ENCODE measurements at places on chromosomes 2 and 18. TPM values are rescaled to one million over a fixed set of nuclear protein-coding genes. Genes with fewer than 3 reads are reported as not detected.

MAP2 gene
- 68.8 TPM for total RNA-seq

UGT1A5 gene
- total RNA-seq = not detected

CNTNAP5 gene
- not detected for total RNA-seq

- H3K36me3 ChIP-seq = no peaks in the 10 kb centered on the region
- no peak for DNase-seq
- H3K4me3 ChIP-seq = no peak overlapping the region
- H3K4me1 ChIP-seq = peaks cover 10% of the 10 kb centered on the region
These were observed 43.1 kb downstream of the INPP4A start for GRCh38 chr2:98487806-98488189.

- DNase-seq = no peak
- peaks cover 13% of the 10 kb centered on the region for H3K36me3 ChIP-seq
- peaks cover 80% of the 10 kb centered on the region for H3K4me1 ChIP-seq
- peak overlapping the region; percentile 100 for H3K27ac ChIP-seq
- no peaks in the 10 kb centered on the region for H3K27me3 ChIP-seq
These were observed 96.0 kb downstream of the TNS1 start for GRCh38 chr2:217906798-217907197.
